Left ventricle myocardium inferior (tissue), 1 donor: ENCODE measurements at places on chromosomes 6 and 20. TPM values are rescaled to one million over a fixed set of nuclear protein-coding genes. Genes with fewer than 3 reads are reported as not detected.

DNA sequence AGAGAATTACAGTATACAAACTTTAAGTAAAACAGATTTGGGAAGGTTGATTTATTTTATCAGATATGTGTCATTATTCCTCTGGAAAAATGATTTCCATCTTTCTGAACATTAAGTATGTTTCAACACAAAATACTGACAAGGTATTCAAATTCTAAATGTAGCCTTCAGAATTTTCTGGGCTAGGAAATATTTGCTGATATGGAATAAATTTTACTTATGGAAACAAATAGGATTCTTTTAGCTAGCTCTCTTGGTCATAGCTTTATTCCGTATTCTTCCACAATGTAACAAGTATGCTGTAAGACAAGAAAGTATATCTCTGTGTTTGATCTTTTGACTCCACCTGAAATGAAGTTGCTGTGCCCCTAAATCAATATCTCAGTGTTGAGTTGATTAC is 1125.2 kb upstream of the CITED2 start:
- DNase-seq, result no peak

Gene GRIK2
- 11.3 TPM for total RNA-seq

DNA sequence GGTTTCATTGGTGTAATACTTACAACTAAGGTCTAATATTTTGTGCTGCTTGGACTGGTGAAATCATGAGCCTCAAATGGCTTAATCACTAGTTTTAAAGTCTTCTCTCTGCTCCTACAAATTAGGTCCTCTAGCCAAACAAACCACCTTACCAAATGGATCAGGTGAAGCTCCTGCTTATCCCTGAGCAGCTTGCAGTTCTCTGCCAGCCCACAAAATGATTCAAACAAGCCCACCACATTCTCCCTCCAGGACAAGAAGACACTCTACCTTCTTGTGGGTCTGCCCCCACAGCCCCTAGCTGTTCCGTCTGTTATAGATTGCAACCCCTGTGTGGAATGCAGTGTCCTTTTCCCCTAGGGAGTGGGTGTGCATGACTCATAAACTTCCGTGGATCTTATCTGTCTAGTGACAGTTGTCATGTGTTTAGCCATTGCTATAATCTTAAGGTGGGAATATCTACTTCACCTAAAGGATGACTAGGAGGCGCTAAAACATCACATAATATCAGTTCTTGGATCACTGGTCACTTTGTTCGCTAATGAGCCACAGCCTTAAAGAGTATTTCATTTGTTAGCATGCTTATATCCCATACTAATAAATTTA is 940.5 kb upstream of the MANEA start:
- DNase-seq, result no peak

- no peak for DNase-seq
These were observed 71.2 kb downstream of the TIAM2 start for GRCh38 chr6:155066361-155066760.

GRCh38 chr6:111530667-111531066 is 47.6 kb upstream of the REV3L start:
- no peak for DNase-seq

DNA sequence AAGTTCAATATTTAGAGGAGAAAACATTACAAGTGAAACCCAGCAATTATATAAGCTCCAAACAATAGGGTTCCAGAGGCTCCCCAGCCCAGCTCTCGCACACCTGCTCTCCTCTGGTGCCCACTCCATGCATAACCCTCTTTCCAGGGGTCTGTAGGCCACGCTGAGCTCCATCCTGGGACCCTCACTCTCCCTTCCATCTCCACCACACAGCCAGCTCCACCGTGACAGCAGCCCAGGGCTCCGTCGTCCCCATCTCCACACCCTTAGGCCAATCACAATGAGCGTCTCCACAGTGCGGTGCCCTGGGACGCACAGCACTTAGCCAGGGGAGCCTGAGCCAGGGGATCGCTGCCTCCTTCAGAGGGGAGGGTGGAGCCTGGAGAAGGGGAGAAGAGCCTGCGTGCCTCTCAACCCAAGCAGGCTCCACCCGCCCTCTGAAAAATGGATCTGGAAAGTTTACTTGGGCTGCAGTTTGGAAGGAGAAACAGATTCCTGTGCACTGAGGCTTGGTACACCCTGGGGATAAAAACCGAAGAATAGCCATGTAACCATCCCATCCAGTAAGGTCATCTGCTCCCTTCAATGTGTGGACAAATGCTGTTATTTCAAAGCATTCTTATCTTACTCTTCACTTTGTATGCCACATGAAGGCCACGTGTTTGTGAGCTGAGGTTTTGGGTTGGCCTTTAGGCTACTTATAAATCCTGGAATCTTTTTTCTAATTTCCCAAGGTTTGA is 72.4 kb upstream of the GGTLC1 start:
- DNase-seq, result no peak

GRCh38 chr20:23659989-23660837 is 22.5 kb upstream of the CST3 start:
- DNase-seq, result no peak

GRCh38 chr6:159594750-159595117 is 98.3 kb downstream of the SOD2 start:
- DNase-seq, result no peak

Gene NAA20
- 67.5 TPM for total RNA-seq

Gene PLCB4
- 30.5 TPM for total RNA-seq

GRCh38 chr6:31383149-31383548 is 20.2 kb upstream of the MICA start:
- DNase-seq, result no peak
